Vagina (tissue), 2 donors: ENCODE measurements at places on chromosomes 5 and 9. TPM values are rescaled to one million over a fixed set of nuclear protein-coding genes. Genes with fewer than 3 reads are reported as not detected.

DNA sequence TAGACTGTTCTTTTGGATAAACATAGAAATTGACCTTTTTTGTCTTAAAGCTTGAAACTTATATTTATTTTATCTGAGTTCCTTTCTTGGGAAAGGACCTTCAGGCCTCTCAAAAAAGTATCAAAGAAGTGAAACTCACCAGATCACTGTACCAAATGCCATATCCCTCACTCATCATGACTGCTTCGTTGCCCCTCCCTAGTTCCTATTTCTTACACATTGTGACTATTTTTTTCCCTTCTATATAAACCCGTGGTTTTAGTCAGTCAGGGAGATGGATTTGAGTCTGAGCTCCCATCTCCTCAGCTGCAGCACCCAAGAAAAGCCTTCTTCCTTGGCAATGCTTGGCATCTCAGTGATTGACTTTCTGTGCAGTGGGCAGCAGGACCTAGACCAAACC is 129.4 kb downstream of the LPAR1 start:
- no peak for DNase-seq

DNA sequence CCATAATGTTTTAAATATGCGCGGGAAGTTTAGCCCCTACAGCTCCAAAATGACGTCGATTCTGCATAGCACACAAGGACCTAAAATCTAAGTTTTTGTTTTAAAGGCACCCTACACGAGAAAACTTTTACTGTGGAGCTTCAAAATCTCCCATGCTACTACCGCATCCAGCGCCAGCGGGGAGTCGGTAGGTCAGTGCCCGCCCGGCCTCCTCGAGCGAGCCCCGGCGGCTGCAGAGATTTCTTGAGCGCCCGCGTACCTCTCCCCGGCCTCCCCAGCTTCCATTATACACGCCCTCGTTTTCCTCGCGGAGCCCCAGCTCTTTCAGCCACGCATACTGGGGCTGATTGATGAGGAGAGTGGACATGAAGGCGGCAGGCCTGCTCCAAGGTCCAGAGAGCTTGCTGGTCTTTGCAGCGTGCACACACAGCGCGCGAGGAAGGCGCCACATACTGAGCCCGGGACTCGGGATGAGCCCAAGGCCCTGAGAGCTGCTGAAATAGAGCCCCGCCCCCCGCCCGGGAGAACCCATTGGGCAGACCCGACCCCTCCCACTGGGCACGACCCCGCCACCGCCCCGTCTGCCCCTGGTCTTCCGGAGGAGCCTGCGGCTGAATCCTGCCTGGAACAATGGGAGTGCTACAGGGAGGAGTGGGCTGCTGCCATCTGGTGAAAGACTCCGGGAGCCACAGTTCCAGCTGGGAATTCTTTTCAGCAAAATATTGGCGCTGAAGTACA is at the start of gene ALDH7A1:
Gene ALDH7A1 (minus strand): TSS at position 472 of the 738 bp plus-strand sequence. CDS start 21 bp downstream, at position 451.
- DNase-seq, result no peak

DNA sequence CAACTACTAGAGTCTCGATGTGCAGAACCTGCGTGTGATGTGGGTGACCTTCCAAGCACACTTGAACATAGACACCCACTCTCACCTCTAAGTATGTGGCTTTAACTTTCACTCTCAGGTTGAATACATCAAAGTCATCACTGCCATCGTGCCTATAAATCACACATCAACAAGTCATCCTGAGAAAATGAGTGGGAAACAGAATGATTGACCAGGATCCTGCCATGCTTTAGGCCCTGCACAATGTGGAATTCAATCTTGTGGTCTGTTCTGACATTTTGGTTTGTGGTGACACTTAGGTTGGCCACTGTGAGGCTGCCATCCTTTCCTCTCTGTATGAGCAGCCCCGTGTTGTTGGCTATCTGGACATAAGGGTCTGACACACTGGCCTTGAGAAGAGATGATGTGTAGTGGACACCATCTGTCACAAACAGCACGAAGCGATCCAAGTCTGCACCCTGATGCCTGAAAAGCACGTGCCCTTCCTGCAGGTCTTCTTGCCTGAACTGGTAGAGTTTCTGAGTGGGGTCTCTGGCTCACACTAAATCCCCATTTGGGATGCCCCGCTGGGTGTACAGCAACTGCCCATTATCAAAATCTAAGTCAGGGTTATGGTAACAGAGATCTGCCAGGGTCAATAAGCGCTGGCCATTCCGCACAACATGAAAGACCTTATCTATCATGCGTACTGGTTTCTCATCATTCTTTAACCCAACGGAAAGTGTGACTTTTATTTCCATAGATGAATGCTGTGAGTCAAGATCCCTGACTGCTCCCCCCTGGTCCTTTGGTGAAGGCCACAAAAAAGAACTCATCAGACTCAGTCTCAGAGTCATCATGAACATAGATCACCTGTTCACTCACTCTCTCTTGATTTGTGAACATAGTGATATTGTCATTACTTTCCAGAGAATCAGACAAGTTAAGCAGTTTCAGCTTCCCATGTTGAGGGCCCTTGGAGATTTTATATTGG is 116.6 kb downstream of the ESM1 start:
- no peak for DNase-seq

The PCDHGA6 gene
- total RNA-seq, result 6.4 TPM

The CER1 gene
- total RNA-seq, result not detected

The TSSK1B gene
- total RNA-seq, result 1.2 TPM

GRCh38 chr9:133237035-133237731 is 28.1 kb upstream of the OBP2B start:
- DNase-seq, result no peak

The ZNF454 gene
- total RNA-seq, result 3.4 TPM

DNA sequence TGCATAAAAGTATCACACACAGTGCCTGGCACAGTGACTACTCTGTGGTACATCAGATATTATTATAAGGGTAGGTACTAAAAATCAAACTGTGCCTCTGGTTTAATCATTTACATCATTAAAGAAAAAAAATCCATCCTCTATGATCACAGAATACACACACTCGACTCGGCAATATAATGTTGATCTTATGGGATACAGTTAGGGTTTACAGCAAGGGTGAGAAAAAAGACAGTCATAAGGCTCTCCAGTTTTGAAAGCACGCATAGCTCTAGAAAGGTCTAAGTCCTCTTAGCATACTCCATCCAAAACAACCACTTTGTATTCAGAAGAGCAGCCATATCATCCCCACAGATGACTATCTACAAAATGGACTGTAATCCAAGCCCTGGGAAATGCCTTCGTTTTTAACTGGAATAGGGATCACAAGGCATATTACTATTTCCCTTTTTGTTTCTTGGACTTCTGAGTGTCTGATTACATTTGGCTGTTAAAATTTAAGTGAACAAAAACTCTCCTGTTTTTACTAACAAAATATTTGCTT is 26.6 kb downstream of the TRPM3 start:
- DNase-seq, result no peak

DNA sequence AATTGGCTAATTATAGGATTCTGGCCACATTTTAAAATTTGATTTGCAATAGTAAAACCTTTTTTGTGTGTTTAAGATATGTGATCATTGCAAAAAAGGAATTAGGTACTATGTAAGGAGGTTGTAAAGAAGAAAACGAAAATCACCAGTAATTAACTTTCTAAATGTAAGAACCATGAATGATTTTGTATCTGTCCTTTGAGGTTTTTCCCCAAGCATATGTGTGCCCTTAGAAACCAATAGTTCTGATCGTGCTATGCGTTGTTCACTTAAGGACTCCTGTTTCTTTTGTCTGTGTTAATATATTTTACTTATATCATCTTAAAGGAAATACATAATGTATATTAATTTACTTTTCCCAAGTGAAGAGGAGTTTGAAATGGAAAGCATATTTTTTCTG is 410.2 kb downstream of the PSAT1 start:
- no peak for DNase-seq

DNA sequence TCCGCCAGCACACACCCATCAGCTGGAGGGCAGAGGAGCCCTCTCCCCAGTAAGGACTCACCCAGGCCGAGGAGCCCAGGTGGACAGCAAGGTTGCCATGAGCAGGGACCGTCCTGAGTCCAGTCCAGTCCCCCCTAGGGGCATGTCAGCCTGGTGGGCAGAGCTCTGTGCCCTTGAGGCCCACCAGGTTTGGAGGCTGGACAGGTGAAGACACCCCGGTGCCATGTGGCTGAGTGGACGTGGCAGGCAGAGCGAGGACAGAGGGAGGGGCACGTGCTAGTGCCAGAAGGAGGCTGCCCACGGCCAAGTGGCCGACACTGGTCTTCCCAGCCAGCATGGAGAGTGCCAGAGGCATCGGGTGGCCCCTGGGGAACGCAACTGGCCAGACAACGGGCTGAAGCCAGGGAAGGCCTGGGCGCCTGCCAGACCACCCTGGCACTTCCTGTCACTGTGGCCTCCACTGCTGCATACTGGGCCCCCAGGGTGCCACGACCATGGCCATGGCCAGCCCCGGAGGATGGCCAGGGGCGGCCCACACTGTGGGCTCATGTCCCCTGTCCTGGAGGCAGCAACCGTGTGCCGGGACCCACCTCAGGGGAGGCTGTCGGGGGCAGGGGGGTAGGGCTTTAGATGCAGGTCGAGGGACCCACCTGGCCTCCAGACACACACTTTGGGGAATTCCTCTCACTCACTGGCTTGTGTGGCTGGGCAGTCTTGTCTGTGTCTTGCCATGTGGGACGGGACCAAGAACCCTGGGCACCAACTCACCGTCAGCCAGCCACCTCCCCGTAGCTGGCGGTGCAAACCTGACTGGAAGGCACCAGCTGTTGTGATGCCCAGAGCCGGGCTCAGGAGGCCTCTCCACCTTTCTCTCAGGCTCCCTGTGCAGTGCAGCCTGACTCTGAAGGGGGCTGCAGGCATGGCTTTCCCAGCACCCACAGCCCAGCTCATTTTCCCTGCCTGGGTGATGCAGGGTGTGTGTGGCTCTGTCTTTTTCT is 42.3 kb upstream of the LPCAT1 start:
- DNase-seq, result no peak

GRCh38 chr9:96423322-96423984 is 5.3 kb upstream of the ZNF367 start:
- DNase-seq, result no peak

- no peak for DNase-seq
Observed at GRCh38 chr9:134243778-134244467, 79.6 kb upstream of the RNU6ATAC start.

- no peak for DNase-seq
Observed at GRCh38 chr9:121598965-121599871, 52.2 kb upstream of the DAB2IP start.

DNA sequence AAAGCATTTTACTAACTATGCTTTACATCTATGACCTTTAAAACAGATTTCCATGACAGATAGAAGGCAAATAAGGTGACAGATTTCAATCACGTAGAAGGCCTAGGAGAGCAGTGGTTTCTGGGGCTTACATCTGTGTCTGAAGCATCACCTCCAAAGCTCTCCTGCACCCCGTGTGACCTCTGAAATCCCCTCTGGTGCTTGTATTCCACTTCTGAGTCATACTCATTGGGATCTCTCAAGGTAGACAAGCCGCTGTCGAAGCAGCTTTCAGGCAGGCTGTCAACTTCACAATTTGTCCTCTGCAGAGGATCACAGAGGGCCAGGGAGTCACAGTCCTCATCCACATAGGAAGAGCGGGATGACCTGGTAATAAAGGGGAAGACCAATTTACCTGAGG is 62.2 kb downstream of the RASEF start:
- no peak for DNase-seq

DNA sequence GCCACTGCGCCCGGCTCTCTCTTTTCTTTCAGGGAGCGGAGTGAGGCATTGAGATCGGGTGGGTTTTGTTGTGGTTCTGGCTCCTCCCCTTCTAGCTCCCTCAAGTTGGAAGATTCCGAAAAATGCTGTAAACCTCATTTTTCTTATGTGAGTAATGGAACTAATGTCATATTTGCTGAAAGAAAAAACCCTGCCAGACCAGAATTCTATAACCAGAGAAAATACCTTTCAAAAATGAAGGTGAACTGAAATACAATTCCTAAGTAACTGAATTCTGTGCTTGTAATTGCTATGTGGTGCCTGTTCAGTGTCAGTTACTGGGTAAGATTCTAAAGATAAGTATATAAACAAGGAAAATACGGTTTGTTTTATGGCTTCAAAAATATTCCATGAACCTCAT is 30.9 kb upstream of the CDK20 start:
- no peak for DNase-seq

DNA sequence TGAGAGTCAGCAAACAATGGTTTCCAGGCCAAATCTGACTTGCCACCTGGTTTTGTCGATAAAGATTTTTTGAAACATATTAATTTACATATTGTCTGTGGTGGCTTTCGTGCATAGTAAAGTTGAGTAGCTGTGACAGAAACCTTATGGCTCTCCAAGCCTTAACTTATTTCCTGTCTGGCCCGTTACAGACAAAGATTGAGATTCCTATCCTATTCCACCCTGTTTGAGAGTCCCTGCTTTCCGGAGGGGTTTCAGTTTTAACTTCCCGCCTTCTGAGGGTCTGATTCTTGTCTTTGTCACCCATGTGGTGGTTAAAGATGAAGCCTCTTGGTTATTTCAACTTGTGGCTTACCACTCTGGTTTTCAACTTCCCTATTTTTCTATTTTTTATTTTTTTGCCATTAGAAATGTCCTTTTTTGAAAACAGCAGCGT is 11.4 kb downstream of the OTULIN start:
- no peak for DNase-seq

DNA sequence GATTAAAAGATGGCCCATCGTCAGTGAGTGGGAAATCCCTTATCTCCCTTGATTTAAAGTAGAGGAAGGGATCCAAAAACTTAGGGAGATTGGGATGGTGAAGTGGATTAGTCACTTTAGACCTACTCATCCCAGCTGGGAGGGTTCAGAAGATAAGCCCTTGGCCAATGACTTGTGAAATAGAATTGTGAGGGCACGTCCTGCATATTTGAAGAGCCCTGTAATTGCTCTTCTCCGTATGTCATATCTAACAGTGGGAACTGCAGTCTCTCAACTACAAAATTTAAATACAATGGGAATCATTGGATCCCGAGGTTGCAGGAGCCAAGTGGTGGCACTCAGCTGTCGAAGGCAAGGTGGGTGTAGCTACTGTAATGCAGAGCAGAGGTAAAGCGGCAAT is 65.4 kb upstream of the C9orf72 start:
- DNase-seq, result no peak

The EXD3 gene
- total RNA-seq, result 35.6 TPM

The EFNA5 gene
- total RNA-seq, result 11.8 TPM

GRCh38 chr9:12693141-12693540 is at the start of gene TYRP1:
TYRP1 (plus strand) TSS chr9:12693385; CDS start chr9:12693997, 612 bp downstream.
- DNase-seq, result no peak

The DHX29 gene
- total RNA-seq, result 19.2 TPM

The PIP5K1B gene
- 2.9 TPM for total RNA-seq

DNA sequence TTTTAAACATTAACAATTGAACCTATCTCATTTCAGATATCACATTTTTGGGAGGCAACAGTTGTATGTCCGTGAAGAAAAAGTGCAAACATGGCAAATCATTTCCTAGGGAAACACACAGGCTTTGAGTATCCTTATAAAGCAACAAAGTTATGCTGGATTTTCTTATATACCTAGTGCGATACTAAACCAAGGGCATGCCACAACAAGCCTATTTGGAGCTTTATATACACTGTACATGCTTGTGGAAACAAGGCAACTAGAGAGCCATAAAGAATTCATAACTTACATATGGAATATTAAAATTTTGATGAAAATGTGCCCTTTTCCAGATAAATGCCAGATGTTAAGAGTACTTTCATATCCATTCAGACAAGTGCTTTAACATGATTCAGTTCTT is 191.4 kb downstream of the DCP2 start:
- DNase-seq, result no peak
